ENCODE measurements at places on chromosomes 1 and 21. TPM values are rescaled to one million over a fixed set of nuclear protein-coding genes. Genes with fewer than 3 reads are reported as not detected.

PLD5 gene
- polyA plus RNA-seq, result not detected

PLPPR5 gene
- 0.06 TPM for polyA plus RNA-seq

PRAMEF1 gene
- not detected for polyA plus RNA-seq

CFHR3 gene
- not detected for polyA plus RNA-seq

TBX19 gene
- 0.89 TPM for polyA plus RNA-seq

PRR9 gene
- polyA plus RNA-seq, result not detected

CRNN gene
- not detected for polyA plus RNA-seq

OR2L3 gene
- polyA plus RNA-seq, result not detected

NUAK2 gene
- 17.6 TPM for polyA plus RNA-seq

SPRR2G gene
- polyA plus RNA-seq, result not detected

LYPD8 gene
- polyA plus RNA-seq, result not detected

E2F2 gene
- 0.51 TPM for polyA plus RNA-seq

GRCh38 chr1:117049857-117050256, 10.3 kb upstream of the TTF2 start:
- no peak for DNase-seq

DNA sequence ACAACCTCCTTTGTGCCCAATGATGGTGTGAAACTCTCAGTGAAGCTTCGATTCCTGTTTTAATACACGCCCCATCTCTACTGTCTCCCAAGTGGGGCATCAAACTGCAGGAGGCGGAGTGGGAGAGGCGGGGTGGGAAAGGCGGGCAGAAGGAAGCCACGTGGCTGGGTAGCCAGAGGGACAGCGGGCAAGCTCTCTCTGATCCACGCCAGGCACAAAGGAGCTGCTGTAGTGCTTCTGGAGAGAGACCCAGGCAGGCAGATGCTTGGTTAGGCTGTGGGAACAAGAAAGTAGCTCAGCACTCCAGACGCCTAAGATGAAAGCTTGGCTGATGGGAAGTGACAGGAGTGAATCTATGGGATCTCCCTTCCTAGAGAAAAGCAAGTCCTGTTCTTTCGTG, 25.7 kb downstream of the TRIM67 start:
- no peak for DNase-seq

DNA sequence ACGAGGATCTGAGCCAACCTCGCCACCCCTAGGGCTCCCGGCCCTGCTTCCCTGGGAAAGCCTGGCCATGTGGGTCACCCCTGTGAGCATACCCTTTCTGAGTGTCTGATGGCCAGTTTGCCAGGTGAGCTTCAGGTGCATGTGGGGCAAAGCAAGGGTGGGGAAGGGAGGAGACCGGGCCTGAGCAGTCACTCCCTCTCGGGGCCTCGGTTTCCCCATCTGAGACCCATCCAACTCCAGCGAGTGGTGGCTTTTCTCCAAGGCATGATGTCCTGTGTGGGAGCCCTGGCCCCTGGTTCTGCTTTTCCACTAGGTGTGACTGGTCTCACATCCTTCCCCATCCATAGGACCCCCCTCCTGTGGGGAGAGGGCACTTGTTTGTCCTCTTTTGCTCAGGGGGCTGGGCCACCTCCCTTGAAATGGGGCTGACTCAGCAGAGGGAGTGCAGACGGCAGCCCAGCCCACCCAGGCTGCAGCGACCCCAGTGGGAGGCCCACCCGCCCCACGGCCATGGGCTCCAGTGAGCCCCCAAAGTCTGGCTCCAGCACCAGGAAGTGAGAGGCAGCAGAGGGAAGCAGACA, 1.7 kb upstream of the WNT9A start:
- DNase-seq, result no peak

GRCh38 chr1:97565886-97566285, 354.9 kb downstream of the DPYD start:
- DNase-seq, result no peak

- no peak for DNase-seq
These were observed 482.8 kb upstream of the NCAM2 start for GRCh38 chr21:20515446-20515845.

DNA sequence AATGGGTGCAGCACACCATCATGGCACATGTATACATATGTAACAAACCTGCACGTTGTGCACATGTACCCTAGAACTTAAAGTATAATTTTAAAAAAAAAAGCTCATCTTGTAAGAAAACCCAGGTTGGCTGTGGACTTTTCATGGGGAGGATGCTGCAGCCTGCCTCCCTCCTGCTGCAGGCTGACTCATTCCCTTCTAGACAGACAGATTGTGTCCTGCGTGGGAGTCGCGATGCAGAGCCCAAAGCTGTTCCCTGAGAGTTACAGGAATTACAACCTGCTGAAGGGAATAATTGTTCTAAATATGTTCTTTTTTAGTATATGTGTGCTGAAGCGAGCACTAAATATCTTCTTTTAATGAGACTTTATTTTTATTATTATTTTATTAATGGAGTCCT, 93.2 kb downstream of the TBX19 start:
- no peak for DNase-seq

DNA sequence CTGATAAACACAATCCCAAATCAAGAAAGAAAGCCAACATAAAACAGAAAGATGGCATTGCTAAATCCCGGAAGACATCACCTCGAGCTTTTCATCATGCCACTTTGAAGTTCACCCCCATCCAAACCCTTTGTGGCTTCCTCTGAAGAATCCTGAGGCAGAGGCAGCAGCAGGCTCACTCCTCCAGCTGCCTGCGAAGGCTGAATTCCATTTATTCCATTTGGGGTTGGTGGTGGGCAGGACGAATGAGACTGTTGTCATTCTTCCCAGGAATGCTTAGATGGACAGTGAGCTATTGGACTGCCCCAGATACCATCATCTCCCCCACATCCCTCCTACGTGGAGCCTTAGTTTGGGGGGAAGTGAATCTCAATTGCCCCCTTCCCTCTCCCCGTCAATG, 437.5 kb downstream of the SMYD3 start:
- no peak for DNase-seq

DNA sequence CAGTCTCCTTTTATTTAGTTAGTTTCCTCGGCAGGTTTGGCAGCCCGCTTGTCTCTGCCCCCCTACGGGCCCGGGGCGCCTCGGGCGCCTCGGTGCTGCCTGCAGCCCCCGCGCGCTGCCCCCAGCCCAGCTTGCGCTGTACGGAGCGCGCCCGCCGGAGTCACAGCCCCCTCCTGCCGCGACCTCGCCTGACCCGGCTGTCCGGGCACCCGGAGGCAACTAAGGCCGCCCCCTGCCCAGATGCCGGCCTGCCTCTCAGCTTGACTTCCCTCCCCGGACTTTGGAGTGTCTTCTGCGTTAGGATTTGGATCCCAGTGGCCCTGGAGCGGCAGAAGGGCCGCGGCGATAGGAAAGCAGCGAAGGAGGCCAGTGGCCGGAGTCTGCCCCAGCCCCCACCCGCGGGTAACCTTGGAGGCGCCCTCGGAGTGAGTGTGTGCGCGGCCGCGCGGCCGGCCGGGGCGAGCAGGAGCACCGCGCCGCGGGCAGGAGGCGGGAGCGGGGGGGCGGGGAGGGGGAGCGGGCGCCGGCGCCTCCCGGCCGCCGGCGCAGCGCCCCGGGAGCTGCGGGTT, 7.6 kb downstream of the CDKN2C start:
- DNase-seq, result peak; percentile 52

- DNase-seq, result no peak
These were observed 33.3 kb downstream of the HSPG2 start for GRCh38 chr1:21903638-21904453.

GRCh38 chr21:23401278-23401677, 2206.0 kb downstream of the MRPL39 start:
- no peak for DNase-seq

DNA sequence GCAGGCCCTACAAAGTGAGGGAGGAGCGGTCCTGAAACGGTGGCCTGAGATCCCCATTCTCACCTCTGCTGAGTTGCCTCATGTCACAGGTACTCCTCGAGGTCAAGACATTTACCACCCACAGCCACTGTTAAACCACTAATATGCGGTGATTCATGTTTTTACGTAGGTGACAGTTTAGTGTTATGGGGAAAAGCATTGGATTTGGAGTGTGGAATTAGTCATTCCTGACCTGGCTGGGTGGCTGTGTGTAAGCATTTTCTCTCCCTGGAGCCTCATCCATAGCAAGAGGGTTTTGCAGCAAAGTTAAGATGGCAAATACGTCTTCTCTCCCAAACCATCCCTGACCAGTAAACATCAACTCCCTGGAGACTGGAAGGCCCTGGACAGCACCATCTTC, 57.8 kb upstream of the KCNJ6 start:
- peak; percentile 1 for DNase-seq

DNA sequence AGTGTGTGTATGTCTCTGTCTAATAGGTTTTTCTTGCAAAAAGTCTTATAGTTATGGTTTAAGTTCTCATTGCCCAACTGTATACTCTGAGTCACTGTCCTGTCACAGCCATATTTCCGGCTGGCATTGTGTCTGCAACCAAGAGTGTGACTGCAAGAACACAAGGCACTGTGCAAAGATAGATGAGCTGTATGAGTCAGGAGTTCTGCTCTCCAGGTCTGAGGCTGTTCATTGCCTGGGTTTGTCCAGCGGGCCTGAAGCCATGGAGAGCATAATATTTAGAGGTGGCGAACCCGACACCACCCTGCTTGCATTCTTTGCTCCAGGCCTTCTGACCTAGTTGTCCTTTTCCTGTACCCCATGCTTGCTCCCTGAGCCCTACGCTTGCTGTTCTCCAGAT, 50.9 kb upstream of the CNIH3 start:
- peak; percentile 92 for DNase-seq

- DNase-seq, result no peak
These were observed 21.9 kb downstream of the HEYL start for GRCh38 chr1:39617488-39618049.

GRCh38 chr1:44389437-44389836, 15.6 kb upstream of the RNF220 start:
- DNase-seq, result no peak

- DNase-seq, result peak; percentile 70
These were observed 111.6 kb upstream of the PDE4B start for GRCh38 chr1:65681096-65681495.

GRCh38 chr1:22754824-22755223, 44.2 kb downstream of the EPHB2 start:
- no peak for DNase-seq

DNA sequence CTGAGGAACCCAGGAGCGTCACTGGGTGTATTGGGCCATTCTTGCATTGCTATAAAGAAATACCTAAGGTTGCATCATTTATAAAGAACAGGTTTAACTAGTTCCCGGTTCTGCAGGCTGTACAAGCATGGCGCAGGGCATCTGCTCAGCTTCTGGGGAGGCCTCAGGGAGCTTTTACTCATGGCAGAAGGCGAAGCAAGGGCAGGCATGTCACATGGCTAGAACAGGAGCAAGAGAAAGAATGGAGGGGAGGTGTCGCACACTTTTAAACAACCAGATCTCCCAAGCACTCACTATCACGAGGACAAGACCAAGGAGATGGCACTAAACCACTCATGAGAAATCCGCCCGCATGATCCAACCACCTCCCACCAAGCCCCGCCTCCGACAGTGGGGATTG, 65.2 kb downstream of the PSMG1 start:
- no peak for DNase-seq

- DNase-seq, result no peak
These were observed 10.7 kb downstream of the COL8A2 start for GRCh38 chr1:36114371-36114770.

Data from IMR-90 (cell line).